ENCODE measurements at places on chromosomes 3 and 15.

- no peak for DNase-seq
These were observed 8.4 kb upstream of the PPP1R2 start for GRCh38 chr3:195551381-195551978.

DNA sequence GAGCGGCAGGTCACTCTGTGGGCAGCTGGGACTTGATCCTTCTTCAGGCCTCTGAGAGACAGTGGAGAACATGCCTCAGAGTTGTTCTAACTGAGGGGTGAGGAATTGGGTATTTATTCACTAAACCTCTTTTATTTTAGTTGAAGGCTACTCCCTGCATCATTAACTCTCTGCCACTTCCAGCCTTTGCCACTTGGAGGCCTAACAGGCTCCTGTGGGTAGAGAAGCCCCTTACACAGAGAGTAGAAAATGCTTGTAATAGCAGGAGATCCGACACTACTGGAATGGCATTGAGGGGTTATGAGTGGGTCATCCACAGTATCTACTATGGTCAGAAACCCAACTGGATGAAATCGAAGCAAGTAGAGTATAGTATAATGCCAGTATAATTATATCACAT lies 81.7 kb downstream of the RYR3 start:
- DNase-seq: no peak

DNA sequence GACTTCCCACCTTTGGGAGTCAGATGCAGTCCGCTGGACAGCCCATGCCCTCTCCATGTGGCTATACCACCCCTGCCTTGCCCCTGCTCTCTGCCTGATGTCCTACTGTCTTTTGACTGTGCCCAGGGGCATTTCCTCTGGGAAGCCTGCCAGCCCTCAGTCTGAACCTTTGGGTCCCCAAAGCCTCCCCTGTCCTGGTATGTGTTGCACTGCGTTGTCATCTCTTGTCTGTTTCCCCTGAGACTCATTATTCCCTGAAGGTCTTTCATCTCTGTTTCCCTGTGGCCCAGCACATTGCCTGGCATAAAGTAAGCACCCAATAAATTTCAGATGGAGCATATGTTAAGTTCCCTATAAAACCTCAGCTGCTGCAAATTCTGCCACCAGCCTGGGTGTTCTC lies 236.6 kb upstream of the CTDSPL start:
- DNase-seq: no peak

DNA sequence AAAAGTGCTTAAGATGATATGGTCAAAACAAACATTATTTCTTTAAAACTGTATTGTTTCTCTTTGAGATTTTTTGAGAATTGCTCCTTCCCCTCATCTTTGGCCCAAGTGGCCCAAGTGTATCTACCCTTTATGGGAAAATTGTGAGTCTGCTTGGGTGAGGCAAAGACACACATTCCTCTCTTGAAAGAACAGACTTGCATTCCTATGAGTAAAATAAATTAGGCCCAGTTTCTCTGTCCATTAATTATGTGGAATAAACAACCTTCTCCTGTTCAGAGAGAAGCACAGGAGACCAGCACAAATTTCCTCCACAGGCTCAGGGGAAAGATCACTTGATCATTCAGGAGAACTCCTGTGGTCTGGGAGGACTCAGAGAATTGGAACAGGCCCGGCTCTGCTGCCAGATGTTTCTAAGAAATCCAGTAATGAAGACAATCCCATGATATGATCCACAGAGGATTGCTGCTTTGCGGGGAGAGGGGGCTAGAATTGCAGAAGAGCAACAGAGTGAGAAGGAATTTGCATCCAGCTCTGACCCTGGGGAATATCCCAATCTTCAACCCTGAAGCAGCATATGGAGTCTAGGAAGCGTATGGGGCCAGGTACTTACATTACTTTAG lies 53.8 kb upstream of the BOC start:
- DNase-seq: no peak

DNA sequence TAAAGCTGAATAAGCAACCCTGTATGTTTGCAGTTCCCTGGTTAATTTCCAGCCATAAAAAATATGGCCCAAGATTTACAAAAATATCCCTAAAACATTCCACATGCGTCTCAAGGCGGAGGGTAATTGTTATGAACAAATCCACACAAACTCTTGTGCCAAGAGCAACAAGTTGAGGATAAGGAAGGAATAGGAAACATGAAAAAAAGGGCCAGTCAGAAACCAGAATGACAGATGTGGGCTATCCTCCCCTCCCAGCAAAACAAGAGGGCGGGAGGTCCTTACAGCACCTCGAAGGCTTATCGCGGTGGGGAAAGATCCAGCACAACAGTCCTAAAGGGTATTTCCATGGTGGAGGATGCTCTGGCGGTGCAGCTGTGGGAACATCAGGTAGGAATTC lies 155.6 kb upstream of the HES1 start:
- no peak for DNase-seq

DNA sequence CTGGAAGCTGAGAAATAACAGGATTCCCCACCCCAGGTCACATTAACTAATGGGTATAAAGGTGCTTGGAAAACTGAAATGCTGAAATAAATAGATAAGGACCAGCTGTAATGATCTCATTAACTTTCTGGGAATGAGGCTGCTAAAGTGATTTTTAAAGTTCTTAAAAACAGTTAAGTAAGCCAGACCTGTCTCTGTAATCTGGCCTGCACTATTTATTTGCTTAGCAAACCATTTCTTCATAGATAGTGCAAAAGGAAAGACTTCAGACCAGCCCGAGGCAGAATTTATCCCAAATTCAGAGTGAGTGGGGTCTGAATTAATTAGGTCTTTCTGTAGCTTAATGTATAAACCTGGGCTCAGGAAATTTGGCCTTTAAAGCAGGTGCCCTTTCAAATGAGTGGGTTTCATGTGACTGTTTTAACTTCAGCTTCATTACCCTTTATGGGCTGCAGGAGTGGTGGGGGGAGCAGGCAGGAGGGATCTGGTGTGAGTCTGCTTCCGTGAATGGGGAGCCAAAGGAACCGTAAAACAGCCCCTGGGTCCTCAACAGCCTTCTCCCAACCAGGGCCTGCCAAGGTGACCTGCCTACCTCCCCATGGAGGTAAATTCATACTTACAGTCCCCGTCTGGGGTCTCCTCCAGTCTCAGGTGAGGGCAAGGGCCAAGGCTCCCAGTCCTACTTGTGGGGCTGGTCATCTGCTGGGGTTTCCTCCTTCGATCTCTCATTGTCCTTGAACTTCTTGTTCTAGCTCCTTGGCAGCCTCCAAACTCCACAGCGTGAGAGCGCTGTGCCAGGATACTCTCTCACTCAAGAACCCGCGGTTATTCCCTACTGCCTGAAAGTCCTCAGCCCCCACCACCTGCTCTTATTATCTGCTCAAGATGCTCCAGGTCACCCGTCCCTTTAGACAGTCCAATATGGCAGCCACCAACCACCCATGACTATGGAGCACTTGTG lies 31.2 kb downstream of the MAGEF1 start:
- DNase-seq: no peak

GRCh38 chr3:10426346-10427220 lies 78.8 kb downstream of the ATP2B2 start:
- no peak for DNase-seq

- no peak for DNase-seq
These were observed 38.2 kb downstream of the KLHL25 start for GRCh38 chr15:85756411-85757072.

DNA sequence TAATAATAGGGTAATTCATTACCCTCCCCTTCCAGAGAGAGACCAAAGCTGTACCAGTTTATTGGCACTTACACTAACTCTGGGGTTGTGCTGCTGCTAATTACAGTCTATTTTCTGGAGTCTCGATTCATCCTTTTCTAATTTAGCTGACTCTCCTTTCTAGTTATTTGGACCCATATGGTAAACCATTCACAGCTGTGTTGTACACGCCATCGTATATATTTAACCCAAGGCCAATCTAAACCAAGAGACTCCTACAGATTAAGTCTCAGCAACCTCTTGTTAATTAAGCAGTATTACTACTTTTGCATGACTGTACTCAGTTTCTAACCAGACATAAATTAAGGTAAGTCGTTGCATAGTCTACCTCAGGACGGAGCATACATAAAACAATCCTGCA lies 22.5 kb downstream of the ANXA2 start:
- no peak for DNase-seq

DNA sequence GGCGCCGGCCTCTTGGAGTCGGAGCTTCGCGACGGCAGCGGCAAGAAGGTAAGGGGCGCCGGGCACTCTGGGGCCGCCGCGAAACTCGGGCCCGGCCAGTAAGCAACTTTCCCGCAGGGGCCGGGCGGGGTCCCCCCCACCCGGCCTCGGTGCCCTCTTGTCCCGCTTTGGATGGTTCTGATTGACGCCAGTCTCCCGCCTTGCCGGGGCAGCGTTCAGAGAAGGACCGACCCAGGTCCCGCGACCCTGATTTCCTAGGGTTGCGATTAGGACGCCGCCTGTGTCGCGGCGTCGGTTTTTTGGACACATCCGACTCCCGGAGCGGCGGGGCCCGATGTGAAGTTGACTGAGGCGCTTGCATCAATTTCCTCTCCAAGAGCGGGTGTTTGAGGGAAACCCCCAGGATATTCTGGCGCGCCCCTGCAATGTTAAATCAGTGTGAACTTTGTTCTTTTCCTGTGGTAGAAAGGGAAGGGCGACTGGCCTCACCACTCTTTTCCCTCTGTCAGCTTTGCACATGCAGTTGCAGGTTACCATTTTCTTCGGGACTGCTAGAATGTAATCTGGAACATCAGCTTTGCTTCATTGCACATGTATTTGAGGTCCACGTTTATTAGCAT lies 755 bp downstream of the PDE8A start:
- no peak for DNase-seq

GRCh38 chr3:5607581-5607980 lies 420.1 kb downstream of the EDEM1 start:
- DNase-seq: no peak

DNA sequence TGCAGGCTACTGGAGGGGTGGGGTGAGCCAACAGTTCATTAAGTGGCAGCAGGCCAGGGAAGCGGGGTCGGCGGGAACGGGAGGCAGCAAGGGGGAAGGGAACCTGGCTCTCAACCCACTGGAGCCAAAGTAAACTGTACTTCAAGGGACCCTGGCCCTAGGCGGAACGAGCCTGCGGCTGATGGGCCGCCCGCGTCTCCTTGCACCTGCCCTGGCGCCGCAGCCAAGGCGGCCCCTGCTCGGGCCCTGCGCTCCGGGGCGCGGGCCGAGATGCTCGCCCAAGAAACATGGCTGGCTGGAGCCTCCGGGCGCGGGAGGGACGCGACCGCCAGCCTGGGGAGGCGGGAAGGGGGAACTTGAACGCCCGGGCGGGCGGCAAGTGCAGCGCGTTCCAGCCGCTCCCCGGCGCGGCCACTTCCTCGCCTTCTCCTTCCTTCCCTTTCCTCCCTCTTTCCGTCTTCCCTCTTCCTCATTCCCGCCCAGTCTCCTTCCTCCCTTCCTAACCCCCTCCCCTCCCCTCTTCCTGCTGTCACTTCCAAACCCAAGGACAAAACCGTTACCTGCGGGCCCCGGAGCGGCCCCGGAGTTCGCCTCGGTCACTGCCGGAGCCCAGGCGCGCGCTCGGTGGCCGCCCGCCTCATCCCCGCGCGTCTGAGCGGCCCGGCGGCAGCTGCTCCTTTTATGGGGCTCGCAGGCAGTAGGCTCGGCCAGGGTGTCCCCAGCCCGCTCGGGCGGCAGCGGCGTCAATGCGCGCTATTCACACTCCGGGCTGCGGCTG lies 489.7 kb downstream of the MAGI1 start:
- no peak for DNase-seq

GRCh38 chr3:10437272-10437994 lies 68.0 kb downstream of the ATP2B2 start:
- no peak for DNase-seq

DNA sequence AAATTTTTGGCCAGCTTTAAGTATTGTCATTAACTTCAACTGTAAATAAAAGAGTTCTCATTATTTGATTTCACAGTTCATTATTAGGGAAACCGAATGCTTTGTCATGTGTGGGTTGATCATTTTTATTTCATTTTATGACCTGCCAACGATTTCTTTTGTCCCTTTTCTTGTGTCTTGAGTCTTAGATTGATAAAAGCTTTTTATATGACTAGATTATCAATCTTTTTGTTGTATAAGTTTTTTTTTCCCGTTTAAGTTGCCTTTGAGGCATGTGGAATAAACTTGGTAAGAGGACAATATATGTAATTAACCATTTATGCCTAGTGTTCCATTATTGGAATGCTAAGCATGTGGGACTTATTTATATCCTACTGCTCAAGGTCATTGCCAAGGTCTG lies 62.8 kb downstream of the ATP2C1 start:
- no peak for DNase-seq

DNA sequence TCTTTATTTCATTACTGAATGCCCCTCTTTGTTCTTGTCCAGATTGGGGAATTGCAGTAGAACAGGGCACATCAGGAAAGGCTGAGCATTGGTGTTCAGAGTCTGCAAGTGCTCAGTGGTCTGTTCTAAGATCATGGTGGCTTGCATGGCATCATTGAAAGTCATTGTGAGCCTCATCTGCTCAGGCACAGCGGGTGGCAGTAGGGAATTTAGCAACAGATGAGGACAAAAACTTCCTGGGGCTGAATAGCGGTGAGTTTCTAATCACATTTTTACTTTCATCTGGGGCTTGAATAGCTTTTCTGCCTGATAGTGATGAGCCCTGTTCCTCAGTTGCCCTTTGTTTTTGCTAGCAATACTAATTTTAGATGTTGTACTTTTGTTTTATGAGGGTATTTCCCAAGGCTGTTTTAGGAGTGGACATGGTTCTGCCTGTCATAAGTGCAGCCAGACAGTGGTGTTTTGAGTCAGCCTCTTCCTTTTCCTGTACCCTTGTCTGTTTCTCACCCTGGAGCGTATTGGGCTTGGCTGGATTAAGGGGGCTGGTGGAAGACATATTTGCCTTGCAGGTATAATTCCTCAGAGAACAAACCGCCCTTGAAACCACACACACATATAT lies 127.2 kb upstream of the IL12A start:
- no peak for DNase-seq

DNA sequence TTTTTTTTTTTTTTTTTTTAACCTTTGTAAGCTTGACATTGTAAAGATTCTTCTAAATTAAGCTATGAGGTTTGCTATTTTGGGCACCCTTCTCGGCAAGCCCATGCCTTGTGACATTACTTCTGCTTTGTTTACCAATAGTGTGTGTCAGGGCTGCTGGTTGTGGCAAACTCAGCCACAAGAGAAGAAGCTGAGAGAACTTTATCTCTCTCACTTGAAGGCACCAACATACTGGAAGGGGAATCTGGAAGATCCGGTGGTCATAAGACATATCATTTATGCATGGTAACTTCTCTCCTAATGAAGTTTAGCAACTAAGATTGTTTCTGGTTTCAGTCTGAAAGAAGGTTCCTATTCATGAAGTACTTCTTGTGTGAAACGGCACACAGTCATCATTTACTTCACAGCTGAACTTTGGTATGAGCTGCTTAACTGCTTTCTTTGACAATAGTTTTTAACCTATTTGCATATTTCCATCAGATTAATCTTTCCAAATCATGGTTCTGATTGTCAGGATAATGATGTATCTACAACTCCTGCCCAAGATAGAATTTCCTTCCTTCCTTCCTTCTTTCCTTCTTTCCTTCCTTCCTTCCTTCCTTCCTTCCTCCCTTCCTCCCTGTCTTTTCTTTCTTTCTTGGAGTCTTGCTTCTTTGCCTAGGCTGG lies 189.3 kb downstream of the NFKBIZ start:
- no peak for DNase-seq

DNA sequence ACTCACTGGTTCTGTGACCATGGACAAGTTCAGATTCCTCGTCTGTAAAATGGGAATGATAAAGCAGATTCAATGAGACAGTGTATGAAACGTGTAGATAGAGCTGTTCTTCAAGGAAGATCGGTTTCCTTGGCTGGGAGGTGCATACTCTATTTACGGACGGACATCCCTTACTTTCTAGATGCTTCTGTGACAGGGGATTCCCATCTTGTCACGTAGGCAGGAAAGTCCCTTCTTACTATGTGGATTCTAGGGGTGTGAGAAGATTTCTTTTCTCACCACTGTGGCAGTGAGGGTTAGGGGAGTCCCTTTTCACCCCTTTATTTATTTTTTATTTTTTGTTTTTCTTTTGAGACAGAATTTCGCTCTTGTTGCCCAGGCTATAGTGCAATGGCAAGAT lies 180.9 kb upstream of the TBL1XR1 start:
- DNase-seq: no peak
